ENCODE measurements at places on chromosomes 2 and 18.

DNA sequence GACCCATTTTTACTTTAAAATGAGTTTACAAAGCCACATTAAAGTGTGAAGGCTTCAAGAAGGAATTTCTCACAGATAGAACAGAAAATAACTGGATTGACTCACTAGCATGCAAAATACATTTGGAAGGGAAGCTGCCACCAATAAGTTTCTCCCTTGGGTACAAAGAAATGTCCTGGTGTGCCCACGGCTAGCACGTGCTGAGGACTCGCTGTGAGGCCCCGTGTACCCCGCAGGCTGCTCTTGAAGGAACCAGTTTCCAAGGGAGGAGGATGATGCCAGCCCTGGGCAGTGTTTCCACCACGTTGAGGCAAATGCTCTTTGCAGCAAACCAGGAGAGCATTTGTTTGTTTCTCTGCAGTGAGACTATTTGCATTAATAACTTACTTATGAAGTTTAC is 207.3 kb downstream of the SH3RF3 start:
- DNase-seq: no peak

- no peak for DNase-seq
These were observed 23.7 kb downstream of the FAM178B start for GRCh38 chr2:96962567-96963203.

DNA sequence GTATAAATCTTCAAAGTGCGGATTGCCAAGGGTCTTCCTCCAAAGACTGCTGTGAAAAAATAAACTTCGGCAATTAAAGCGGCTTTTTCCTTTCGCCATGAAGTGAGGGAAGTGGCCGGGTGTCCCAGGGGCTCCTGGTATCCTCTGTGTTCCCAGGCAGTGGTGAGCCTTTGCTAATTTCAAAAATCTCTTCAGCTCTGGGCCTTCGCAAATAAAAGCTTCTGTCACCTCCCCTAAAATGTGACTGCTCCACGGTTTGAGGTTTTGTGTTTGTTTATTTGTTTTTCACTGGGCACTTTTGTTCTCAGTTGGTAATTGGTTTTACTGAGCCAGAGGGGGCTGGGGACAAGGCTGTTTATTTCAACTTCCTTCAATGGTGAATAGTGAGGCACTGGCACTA is 270.1 kb upstream of the POU3F3 start:
- DNase-seq: no peak

DNA sequence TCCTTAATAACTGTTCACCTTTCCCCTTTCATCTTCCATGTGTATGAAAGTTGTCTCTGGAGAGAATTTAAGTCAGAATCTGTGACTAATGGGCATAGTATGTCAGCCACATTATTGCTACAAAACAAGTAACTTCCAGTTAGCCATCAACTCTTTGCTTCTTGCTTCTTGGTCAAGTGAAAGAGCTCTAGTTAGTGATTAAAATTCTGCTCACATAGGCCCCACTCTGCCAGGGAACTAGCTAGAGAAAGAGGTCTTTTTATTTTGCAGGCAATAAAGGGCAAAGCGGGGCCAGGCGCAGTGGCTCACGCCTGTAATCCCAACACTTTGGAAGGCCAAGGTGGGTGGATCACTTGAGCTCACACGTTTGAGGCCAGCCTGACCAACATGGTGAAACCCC is 64.6 kb downstream of the COLEC12 start:
- no peak for DNase-seq

GRCh38 chr2:126881591-126881990 is 17.1 kb upstream of the TEX51 start:
- no peak for DNase-seq

DNA sequence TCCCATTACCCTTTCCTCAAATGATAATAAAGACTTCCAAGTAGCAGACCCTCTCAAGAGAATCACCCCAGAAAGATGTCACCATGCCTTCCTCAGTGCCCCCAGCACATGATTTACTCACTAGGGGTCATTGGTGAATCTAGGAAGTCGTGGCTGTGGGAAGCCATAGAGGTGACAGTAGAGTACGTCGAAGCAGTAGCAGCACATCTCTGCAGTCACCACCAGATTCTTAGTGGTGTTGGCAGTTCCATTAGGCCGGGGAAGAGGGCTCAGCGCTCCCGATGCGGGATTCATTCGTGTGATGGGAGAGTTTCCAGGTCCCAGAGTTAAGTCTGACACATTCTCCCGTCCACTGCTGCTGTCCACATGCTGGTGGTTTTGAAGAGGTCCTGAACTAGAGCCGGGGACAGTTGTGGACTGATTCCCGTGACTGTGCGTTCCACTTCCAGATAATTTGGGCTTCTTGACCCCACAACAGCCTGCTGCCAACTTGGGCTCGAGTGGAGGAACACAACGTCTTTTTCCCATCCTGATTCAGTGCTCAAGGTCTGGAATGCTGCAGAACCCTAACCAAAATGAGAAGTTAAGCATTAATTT is 12.0 kb downstream of the AMMECR1L start:
- no peak for DNase-seq

GRCh38 chr18:13578400-13578799 is 148.0 kb downstream of the FAM210A start:
- DNase-seq: no peak

GRCh38 chr2:59176737-59177136 is 935.6 kb upstream of the FANCL start:
- no peak for DNase-seq
